Fibroblast of villous mesenchyme (primary cell): ENCODE measurements at places on chromosomes 1 and 21. TPM values are rescaled to one million over a fixed set of nuclear protein-coding genes. Genes with fewer than 3 reads are reported as not detected.

- DNase-seq = no peak
These were observed 154.6 kb downstream of the PLPPR5 start for GRCh38 chr1:98849969-98850636.

GRCh38 chr1:96116731-96117130, 604.9 kb upstream of the PTBP2 start:
- no peak for DNase-seq

DNA sequence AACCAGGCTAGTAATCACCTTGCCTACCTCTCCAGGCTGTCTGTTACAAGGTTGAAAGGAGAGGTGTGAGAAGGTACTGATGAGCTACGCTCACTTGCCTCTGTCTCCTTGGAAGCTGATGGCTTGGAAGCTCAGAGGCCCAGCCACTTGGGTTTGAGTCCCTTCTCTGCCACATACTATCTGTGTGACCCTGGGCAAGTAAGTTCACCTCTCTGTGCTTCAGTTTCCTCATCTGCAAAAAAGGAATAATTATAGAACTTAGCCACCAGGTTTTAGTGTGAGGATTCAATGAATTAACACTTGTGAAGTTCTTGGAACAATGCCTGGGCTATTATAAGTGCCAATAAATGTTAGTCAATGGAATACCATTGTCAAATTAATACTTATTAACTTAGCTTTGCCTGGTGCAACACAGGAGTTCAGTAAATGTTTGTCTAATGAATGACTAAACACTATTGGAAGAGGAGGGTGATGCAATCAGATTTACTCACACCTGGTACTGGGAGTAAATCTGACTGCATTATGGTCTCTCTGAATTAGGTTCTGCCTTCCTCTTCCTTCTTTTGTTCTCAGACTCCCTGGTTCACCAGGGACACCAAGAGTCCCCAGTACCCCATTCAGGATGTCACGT, 55.5 kb downstream of the TRABD2B start:
- no peak for DNase-seq

GRCh38 chr1:28803051-28803450, 8.9 kb upstream of the OPRD1 start:
- no peak for DNase-seq

DNA sequence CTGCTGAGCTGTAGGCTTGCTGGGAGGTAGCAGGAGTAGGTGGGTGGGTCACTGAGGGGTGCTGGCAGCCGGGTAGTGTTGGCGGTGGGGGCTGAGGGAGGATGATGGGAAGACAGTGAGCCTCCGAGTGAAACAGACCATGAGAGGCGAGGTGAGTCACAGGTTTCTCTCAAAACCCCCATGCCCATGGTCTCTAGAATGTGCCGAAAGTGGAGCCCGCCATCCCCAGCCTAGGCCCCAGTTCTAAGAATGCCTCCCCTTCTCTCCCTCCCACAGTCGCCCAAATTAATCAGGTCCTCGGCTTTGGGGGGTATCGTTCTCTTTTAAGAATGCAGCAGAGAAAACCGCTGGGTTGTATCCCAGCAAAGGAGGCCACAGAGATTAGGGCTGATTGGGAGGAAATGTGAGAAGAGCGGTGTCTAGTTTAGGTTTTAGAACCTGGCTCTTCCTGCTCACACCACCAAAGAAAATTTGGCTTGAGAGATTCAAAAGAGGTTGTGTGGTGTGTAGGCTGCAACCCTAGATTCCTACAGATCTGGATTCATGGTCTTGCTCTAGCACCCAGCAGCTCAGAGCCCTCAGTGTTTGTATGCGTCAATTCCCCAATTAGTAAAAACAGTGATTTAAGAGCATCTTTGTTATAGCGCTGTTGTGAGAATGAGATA, 27.7 kb upstream of the IL19 start:
- DNase-seq = no peak

GRCh38 chr1:216478238-216478637, 55.0 kb upstream of the USH2A start:
- no peak for DNase-seq

- DNase-seq = peak; percentile 36
These were observed 59.0 kb upstream of the CD1D start for GRCh38 chr1:158121604-158122254.

- peak; percentile 61 for DNase-seq
These were observed 2.0 kb downstream of the EPHB2 start for GRCh38 chr1:22712502-22713271.

DNA sequence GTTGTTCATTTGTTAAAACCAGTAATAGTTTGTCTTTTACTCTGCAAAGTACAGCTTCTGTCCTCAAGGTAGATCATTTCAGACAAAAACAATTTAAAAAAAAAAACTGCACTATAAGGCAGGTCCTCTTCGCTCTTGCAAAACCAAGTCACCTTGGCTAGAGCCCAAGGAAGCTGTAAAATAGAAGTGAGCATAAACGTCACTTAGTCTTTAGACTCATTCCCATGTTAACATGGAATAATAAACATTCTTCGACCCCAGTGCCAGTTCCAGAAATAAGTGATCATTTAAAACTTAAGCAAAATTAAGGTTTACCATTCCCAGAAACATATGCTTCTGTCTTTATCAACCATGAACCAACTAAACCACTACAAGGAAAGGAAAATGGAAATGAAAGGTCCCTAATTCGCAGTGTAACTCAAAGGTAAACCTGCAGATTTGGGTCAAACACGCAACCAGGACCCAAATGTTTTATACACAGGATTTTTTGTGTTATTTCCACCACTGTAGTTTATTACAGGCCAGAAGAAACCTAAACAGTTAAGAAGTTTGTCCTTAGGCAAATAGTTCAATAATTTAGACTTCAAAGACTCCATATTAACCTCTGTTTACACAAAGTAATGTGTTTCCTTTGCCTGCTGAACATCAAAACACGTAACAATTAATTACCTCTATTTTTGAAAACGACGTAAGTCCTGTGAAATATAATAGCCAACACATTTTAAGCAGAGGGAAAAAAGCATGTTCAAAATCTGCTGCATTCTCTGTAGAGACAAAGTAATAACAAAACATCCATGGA, 54.6 kb downstream of the TGFBR3 start:
- DNase-seq = peak; percentile 87

DNA sequence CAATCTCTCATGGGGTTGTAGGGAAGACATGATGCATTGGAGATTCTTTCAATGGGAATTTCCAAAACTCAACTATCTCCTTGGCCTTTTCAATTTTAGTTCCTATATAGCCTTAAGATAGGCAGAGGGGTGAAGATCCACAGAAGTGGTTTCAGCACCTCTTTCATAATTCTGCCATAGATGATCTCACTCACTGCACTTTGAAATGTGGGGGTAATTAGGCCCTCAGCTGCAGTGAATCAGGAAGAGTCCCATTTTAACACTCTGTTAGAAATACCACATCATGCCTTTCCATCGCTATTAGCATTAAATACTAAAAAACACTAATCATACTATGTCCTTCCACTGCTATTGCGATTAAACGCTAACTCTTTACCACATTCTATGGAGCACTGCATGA, 25.1 kb upstream of the EEIG2 start:
- no peak for DNase-seq

DNA sequence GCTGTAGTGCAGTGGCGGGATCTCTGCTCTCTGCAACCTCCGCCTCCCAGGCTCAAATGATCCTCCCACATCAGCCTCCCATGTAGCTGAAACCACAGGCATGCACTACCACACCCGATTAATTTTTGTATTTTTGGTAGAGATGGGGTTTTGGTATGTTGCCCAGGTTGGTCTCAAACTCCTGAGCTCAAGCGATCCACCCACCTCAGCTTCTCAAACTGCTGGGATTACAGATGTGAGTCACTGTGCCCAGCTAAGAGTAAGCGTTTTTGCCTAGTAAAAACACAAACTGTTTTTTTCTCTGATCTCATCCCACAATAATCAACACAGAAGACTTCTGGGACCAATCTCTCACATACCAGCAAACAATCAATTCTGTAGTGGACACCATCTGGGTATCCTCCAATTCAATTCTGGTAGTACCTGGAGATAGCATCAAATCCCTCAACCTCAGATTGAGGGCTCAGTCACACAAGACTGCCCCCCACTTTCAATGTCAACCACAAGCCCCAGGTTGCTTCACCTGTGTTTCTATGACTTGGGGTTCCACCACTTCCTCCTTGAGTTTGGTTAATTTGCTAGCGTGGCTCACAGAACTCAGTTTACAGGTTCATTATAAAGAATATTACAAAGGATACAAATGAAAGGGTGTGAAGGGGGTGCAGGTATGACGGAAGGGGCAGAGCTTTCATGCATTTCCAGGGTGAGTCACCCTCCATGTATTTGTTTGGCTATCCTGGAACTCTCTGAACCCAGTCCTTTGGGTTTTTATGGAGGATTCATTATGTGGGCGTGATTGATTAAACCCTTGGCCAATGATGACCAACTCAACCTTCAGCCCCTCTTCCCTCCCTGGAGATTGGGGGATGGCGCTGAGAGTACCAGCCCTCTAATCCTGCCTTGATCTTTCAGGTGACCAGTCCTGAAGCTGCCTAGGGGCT, 40.0 kb upstream of the RHOU start:
- no peak for DNase-seq

- no peak for DNase-seq
These were observed 5.1 kb downstream of the SRSF4 start for GRCh38 chr1:29176576-29176975.

- no peak for DNase-seq
These were observed 649.5 kb upstream of the ADGRL2 start for GRCh38 chr1:81151206-81151605.

DNA sequence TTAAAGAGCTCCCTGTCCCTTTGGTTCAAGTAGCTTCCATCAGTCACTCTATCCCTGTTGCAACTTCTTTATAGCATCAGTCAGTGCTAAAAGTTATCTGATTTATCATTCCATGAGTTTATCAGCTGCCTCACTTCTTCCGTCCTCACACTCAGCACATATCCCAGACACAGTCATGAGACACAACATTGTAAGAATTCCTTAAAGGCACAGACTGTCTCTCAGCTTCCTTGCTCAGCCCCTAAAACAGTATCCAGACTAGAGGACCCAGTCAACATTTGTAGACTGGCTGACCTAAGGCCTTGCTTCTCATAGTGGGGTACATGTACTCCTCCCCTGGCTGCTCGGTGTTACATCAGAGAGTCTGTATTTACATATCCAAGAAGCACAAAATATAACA, 164.9 kb upstream of the ADGRL2 start:
- DNase-seq = peak; percentile 37

DNA sequence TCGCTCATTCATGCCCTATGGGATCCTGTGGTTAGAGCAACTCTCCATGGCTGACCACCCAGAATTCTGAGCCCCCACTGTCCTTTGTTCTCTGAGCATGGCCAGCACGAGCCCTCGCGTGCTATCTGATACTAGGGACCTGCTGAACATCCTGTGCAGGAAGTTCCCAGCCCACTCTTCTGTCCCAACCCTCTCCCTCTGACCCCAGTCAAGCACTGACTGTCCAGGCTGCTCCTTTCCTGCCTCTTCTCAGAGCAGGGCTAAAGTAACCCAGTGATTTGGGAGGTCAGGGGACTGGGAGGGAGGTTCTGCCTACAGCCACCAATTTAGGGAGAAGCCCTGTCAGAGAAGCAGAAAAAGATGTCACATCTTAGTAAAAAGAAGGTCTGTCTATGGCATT, 21.2 kb downstream of the CYP4B1 start:
- DNase-seq = no peak

- DNase-seq = peak; percentile 83
These were observed 2.8 kb downstream of the RGS16 start for GRCh38 chr1:182601416-182601786.

DNA sequence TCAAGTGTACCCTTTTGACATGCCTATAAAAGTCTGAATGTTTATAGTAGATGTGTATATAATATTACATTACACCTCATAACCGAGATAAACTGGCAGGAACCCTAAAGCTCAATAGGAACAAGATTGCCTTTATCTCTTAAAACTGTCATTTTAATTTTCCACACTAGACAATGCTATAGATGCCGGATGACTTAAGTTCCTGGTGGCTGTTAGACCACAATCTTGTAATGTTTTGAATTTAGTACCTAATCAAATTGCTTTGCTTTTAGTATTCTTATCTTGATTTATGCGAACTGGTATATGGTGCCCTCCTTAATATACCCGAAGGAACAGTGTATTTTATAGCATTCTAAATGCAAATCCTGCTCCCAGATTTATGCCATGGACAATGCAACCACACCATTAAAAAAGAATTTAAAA, 1397.0 kb upstream of the ADGRL4 start:
- DNase-seq = no peak

GRCh38 chr1:154207262-154207661, 1.1 kb upstream of the CFAP141 start:
- no peak for DNase-seq

DNA sequence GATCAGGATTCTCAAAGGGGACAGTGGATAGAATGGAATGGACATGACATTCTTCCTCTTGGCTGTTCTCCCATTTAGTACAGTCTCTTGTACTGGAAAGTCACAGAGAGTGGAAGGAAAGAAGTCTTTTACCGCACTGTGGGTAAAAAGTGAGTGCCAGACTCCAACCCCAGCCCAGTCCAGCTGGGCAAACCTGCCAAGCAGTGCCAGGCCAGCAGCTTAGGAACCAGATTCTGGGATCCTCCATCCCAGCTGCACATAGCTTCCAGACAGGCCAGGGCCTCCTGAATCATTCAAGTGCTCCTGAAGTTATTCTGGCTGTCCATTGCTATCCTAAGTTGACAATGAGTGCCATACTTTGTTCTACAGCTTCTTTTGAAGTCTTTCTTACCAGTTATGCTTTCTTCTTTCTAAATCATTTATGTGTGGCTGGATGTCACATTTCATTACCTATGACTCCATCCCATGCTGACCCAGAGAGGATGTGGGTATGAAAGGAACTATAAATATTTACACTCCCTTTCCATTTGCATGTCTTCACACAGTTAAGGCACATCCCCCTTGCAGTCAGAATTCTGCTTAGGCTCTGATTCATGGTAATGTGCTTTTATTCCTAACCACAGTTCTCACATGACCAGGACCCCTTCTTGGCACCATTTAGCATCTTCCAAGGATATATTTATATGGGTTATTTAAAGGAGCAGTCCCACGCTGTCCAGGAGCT, 88.9 kb downstream of the AK5 start:
- DNase-seq = peak; percentile 94

The SLAMF7 gene
- not detected in 2 replicates for total RNA-seq

The NPR1 gene
- total RNA-seq = 1.6 and 3.9 TPM in 2 replicates

The NR1I3 gene
- total RNA-seq = not detected in 2 replicates

The CAPN8 gene
- total RNA-seq = not detected in 2 replicates

The XCL2 gene
- not detected in 2 replicates for total RNA-seq

The TCEANC2 gene
- total RNA-seq = 1.9 and 3.0 TPM in 2 replicates

The PTGFRN gene
- 22.5 and 22.9 TPM in 2 replicates for total RNA-seq

The PLCH2 gene
- under 0.01 TPM in 2 replicates for total RNA-seq

The GRIK1 gene
- total RNA-seq = under 0.01 TPM in 1 of 2 replicates, not detected in the other

The HHAT gene
- total RNA-seq = 9.0 and 15.1 TPM in 2 replicates
